Activated B cell treated with CpG ODN at 0.5 μM for 24 hours (primary cell): ENCODE measurements at places on chromosomes 2 and 18. TPM values are rescaled to one million over a fixed set of nuclear protein-coding genes. Genes with fewer than 3 reads are reported as not detected.

- no peak for DNase-seq
Measured at GRCh38 chr2:42951263-42951938, 159.0 kb upstream of the HAAO start.

Gene OLA1
- 74.4 and 86.6 TPM in 2 replicates for total RNA-seq

GRCh38 chr2:85754313-85755095 lies 713 bp downstream of the ATOH8 start:
- DNase-seq: peak; percentile 37

DNA sequence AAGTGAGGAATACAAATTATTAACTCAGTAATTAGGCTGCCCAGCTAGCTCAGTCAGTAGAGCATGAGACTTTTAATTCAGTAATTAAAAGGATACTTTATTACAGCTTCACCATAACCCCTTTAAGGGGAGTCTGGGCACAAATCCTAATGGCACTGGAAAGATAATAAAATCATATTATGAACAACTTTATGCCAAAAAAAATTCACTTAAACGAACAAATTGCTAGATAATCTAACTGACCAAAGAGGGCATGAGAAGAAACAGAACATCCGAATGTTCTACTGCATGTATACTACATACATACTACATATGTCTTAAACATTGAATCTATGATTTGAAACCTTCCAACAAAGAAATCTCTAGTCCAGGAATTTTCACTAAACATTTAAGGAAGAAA lies 159.5 kb downstream of the CYP26B1 start:
- no peak for DNase-seq

Gene TBR1
- 0.02 and 0.07 TPM in 2 replicates for total RNA-seq

DNA sequence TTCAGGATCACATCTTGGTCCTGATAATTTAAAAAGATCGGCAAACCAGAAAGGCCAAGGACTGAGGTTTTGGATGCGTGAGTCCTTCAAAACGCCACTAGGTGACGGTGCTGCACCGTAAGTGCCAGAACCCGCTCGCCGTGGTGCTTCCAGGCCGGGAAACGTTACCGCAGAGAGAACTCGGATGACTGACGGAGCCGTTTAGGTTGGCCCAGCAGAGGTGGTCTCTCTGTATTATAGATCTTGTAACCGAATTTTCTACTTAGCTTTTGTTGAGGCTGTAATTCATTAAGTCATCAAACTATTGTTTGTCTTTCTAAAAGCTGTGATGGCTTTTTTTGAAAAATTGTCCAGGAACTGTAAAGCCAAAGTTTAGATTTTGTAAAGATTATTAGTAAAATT lies 39.8 kb upstream of the ADCYAP1 start:
- no peak for DNase-seq

DNA sequence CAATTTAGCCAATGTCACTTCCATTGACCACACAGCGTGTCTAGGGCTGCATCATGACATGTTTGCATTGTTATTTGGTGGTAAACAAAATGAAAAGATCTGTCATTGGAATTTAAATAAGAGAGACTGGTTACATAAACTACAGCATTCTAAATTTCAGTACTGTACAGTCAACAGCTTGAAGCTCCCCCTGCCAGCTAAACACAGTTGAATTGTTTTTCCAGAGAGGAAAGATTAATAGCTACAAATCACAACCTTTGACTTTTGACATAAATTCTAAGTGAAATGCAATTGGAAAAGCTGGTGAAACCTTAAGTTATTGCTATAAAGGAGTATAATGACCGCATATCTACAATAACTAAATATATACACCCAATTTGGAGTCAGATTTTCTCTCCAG lies 1600.0 kb upstream of the ACVR2A start:
- no peak for DNase-seq

- DNase-seq: no peak
Measured at GRCh38 chr2:19748073-19748375, 153.8 kb downstream of the TTC32 start.

GRCh38 chr2:176292608-176293007 lies 23.4 kb downstream of the MTX2 start:
- DNase-seq: no peak

DNA sequence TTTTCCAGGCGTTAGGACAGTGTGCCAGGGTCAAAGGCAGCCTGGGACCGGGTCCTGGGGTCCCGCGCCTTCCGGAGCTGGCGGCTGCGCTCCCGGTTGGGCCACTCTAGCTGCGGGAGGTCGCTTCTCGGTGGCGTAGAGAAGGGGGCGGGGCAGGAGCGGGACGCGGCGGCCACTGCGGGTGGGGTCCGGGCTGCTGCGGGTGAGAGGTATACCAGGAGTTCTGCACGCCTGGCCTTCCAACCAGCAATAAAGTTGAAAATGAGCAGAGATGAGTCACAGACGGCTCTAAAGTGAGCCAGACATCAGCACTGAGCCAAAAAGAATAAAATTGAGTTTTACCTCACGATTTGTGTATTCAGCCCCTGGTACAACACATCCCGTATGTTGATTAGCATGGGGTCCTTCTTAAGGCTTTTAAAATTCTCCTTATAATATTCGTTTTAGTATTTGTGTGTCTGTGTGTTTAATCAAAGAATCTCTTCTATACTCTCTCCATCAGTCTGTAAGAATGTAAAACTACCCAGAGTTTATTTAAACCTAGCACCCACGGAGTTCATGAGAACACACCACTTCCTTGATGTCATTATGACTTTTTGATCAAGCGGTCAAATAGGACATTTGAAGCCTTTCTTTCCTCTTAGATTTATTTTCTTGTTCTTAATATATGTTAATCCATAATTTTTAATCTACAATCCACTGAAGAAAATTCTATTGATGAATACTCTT lies at the start of gene C1GALT1C1L:
Gene C1GALT1C1L, minus strand, starts transcription at position 108 of the 729 bp plus-strand sequence. Its CDS starts 107 bp downstream, at position 1.
- DNase-seq: no peak

Gene ZNF514
- total RNA-seq: 19.0 and 24.7 TPM in 2 replicates

GRCh38 chr2:107002735-107003134 lies 116.8 kb upstream of the ST6GAL2 start:
- DNase-seq: no peak

GRCh38 chr2:201260302-201260800 lies at the start of gene CASP8:
CASP8 (plus strand) TSS chr2:201260536; CDS start chr2:201266487, 5,951 bp downstream.
- peak; percentile 50 for DNase-seq

Gene TMEM169
- 0.40 and 0.69 TPM in 2 replicates for total RNA-seq

- no peak for DNase-seq
Measured at GRCh38 chr2:22800412-22800811, 584.6 kb upstream of the KLHL29 start.

Gene ARHGAP25
- 324 and 336 TPM in 2 replicates for total RNA-seq

Gene OSBPL6
- total RNA-seq: 0.10 TPM in 1 of 2 replicates, not detected in the other

Gene NEU2
- total RNA-seq: not detected in 2 replicates

- DNase-seq: no peak
Measured at GRCh38 chr2:182666674-182667314, 49.3 kb upstream of the DNAJC10 start.

Gene CCDC150
- total RNA-seq: 2.3 and 2.6 TPM in 2 replicates

DNA sequence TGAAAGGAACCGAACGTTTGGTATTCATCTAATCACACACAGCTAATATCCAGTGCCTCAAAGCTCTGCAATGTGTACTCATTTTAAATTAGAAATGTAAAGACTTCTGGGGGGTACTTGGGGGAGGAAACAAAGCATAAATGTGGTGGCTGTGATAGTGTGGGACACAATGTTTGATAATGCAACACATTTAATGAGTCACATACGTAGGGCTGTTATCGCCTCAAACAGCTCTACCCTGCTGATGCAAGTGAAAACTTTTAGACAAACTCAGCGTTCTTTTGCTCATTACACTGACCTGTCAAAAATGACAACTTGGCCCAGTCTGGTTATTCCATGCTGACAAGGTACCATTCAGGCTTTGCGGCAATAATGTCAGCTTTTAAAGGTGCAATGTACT lies 1227.1 kb upstream of the CELF4 start:
- no peak for DNase-seq

Gene RNU2-63P
- total RNA-seq: 9.7 and 19.5 TPM in 2 replicates

- DNase-seq: no peak
Measured at GRCh38 chr2:119696494-119697030, 17.6 kb downstream of the TMEM177 start.

GRCh38 chr18:46478796-46479195 lies 178.2 kb downstream of the LOXHD1 start:
- no peak for DNase-seq

DNA sequence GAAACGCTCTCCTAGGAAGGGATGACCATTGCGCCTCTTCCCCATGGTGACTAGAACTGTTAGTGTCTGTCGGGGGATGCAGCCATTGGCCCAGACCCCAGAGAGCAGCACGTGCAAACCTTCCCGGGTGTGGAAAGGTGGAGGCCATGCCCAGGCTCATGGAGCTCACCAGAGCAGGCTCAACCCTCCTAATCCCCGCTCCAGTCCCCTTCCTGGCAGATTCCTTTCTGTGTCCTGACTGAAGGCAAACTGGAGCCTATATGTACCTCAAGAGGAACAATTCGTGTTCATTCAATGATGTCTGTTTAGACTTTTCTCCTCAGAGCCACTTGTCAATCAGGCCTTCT lies 94.4 kb downstream of the RHOB start:
- no peak for DNase-seq

DNA sequence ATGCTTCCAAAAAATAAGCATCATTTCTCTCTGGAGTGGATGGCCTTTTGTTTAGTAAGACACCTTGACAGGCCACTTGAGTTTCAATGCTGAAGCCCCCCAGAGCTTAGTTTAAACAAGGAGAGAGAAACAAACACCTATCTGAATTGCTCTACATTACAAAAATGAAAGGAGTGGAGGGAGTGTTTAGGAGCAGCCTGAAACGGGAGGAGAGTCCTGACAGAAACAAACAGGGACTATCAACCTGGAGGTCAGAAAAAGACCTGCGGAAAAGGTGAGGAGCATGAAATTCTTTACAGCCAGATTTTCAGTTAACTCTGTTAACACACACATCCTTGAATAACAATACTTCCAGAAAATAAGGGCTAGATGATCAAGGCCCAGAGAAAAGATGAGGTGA lies 126.2 kb downstream of the NR4A2 start:
- no peak for DNase-seq

Gene VWC2L
- not detected in 2 replicates for total RNA-seq
